ENCODE measurements at places on chromosomes 2 and 18. TPM values are rescaled to one million over a fixed set of nuclear protein-coding genes. Genes with fewer than 3 reads are reported as not detected.

DNA sequence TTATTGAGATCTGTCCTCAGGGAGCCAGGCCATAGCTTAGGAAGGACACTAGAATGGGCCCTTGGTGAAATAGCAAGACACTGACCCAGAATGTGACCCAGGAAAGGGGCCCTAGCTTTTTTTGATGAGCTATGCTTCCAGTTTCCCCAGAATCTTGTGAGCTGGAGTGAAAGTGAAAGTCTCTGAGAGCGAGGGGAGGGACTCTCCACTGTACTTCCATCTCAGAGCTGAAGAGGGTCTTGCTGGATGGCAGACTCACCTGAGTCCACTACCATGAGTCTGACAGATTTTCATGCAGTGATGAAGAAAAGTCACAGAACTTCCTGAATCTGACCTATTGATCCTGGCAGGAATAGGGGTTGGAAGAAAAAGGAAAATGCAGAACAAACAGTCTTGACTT lies 3.1 kb downstream of the ARHGAP25 start:
- no peak overlapping the region for H3K27ac ChIP-seq
- H3K36me3 ChIP-seq: no peaks in the 10 kb centered on the region
- H3K27me3 ChIP-seq: no peaks in the 10 kb centered on the region
- H3K4me3 ChIP-seq: no peak overlapping the region
- no peaks in the 10 kb centered on the region for H3K4me1 ChIP-seq
- no peak for DNase-seq

GRCh38 chr2:60534052-60534685 lies 19.3 kb downstream of the BCL11A start:
- peaks cover 98% of the 10 kb centered on the region for H3K27me3 ChIP-seq
- H3K4me3 ChIP-seq: no peak overlapping the region
- peaks cover 28% of the 10 kb centered on the region for H3K4me1 ChIP-seq
- H3K36me3 ChIP-seq: no peaks in the 10 kb centered on the region
- H3K27ac ChIP-seq: no peak overlapping the region

GRCh38 chr2:119819846-119820245 lies 60.1 kb downstream of the PTPN4 start:
- no peak overlapping the region for H3K4me3 ChIP-seq
- H3K36me3 ChIP-seq: peaks cover 31% of the 10 kb centered on the region
- no peaks in the 10 kb centered on the region for H3K27me3 ChIP-seq
- H3K4me1 ChIP-seq: peaks cover 6% of the 10 kb centered on the region
- no peak for DNase-seq
- H3K27ac ChIP-seq: no peak overlapping the region

GRCh38 chr2:25651782-25652455 lies 21.5 kb downstream of the DTNB start:
- H3K4me3 ChIP-seq: no peak overlapping the region
- H3K4me1 ChIP-seq: peaks cover 5% of the 10 kb centered on the region
- no peak for DNase-seq
- peaks cover 4% of the 10 kb centered on the region for H3K36me3 ChIP-seq
- no peak overlapping the region for H3K27ac ChIP-seq

DNA sequence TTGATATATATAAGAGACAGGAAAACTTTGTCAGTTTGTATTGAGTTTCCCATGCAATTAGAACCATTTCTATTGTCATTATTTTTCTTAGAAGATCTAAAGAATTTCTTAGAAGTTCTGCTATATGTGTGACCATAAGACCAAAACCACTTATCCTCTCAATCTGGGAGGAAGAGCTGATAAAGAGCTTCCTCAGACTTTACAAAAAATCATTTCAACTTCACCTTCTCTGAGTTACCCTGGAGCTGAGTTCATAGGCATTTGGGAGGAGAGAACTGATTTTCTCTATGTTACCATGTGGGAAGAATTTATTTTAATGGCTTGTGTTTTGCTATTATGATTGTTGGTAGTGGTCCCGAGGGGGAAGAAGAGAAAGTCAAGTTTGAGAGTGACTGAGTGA lies 329.3 kb downstream of the GPD2 start:
- DNase-seq: no peak
- no peak overlapping the region for H3K27ac ChIP-seq
- peaks cover 12% of the 10 kb centered on the region for H3K36me3 ChIP-seq
- no peaks in the 10 kb centered on the region for H3K4me1 ChIP-seq
- H3K4me3 ChIP-seq: no peak overlapping the region

DNA sequence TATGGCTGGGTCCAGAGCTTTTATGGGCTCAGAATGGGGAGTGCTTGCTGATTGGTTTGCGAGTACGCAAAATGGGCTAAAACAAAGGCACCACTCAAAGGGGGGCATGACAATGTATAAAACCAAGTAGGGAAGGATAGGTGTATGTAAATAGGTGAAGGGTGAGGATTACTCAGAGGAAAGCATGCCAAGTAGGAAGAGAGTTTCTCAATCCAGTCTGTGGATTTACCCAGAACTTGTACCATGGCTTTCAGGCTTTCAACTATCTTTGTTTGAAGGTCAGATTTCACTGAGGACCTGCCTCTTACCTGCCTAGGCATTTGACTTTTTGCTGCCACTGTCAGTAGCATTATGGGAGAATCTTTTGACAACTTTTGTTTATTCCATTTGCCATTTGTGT lies 92.3 kb downstream of the RAB3GAP1 start:
- no peak overlapping the region for H3K27ac ChIP-seq
- no peaks in the 10 kb centered on the region for H3K4me1 ChIP-seq
- no peak overlapping the region for H3K4me3 ChIP-seq
- H3K36me3 ChIP-seq: peaks cover 47% of the 10 kb centered on the region
- DNase-seq: no peak
- no peaks in the 10 kb centered on the region for H3K27me3 ChIP-seq

- no peak overlapping the region for H3K27ac ChIP-seq
- no peaks in the 10 kb centered on the region for H3K27me3 ChIP-seq
- H3K4me1 ChIP-seq: peaks cover 17% of the 10 kb centered on the region
- H3K4me3 ChIP-seq: no peak overlapping the region
- no peaks in the 10 kb centered on the region for H3K36me3 ChIP-seq
Measured at GRCh38 chr2:28681158-28681571, 70.5 kb upstream of the PPP1CB start.

BBS5 gene
- total RNA-seq: 9.0 TPM

CYP27A1 gene
- total RNA-seq: 4.8 TPM

DSC2 gene
- total RNA-seq: 10.2 TPM

HOXD12 gene
- total RNA-seq: not detected
